ENCODE measurements at places on chromosomes 5 and 9.

DNA sequence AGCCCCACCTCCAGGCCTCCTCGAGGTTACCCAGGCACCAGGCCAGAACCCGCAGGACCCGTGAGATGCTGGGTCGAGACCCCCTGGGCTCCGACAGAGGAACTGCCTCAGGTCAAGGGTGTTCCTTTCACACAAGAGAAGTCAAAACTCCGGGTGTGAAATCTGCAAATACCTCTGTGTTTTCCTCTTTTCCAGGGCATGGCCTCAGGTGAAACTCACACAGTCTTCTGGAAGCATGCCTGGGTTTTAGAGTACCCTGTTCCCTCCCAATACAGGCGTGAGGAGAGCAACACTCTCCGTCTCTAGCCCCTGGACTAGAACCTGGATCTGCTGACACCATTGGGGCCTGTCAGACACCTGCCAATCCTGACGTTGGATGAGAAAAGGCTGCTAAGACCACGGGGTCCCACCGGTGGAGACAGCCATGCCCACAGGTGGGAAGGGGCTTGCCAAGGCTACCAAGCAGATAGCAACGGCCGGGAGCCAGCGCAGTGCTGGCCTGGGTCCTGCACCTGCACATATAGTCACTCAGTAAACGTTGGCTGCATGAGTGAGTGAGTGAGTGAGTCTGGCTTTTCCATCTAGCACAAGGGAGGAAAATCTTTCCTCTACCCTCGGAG lies 182.0 kb upstream of the PPP1R26 start:
- no peak for DNase-seq

GRCh38 chr9:85978496-85978895 lies 37.5 kb downstream of the NAA35 start:
- DNase-seq, result no peak

DNA sequence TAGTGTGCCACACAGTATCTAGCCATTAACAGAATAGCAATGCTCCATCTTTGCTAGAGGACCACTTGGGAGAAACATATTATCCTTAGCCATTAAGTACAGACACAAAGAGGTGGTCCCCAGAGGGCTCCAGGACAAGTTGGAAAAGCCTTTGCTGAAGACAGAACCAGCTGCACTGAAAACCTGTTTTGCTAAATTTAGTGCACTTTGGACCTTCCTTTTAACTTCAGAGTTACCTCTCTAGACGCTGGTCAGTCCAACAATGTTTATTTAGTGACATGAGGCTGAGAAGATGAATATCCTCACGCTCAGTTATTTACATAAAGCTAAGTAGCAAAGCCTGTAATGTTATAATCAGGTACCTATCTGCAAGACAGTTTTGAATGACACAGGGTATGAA lies 265.0 kb upstream of the ZNF608 start:
- peak; percentile 82 for DNase-seq

GRCh38 chr5:133198511-133198910 lies 146.7 kb downstream of the HSPA4 start:
- no peak for DNase-seq

DNA sequence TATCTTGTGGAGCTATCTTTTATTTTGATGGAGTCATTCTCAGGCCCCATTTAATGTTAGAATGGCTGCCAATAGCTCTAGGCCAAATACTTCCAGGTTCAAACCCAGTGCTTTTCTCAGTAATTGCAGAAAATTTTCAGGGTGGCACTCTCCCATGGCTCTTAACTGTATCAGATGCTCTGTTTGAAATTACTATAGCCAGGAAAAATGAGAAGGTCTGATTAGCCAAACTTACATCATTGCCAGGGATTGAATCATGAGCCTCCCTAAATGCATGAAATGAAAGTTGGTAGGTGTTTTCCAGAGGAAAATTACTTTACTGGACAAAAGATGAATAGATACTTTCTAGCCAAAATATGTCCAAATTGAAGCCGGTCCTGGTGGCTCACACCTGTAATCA lies 404.8 kb downstream of the MAT2B start:
- DNase-seq, result no peak

GRCh38 chr5:96093340-96093739 lies 131.7 kb upstream of the ELL2 start:
- peak; percentile 84 for DNase-seq

GRCh38 chr5:140549237-140550144 lies 2.0 kb downstream of the EIF4EBP3 start:
- peak; percentile 75 for DNase-seq

- DNase-seq, result no peak
Observed at GRCh38 chr9:29422438-29422837, 1849.2 kb upstream of the C9orf72 start.

Data from HT-29 (cell line).